ENCODE measurements at places on chromosomes 5 and 9.
A peak's percentile ranks its signal among the peaks of the same experiment; 100 is the strongest.

DNA sequence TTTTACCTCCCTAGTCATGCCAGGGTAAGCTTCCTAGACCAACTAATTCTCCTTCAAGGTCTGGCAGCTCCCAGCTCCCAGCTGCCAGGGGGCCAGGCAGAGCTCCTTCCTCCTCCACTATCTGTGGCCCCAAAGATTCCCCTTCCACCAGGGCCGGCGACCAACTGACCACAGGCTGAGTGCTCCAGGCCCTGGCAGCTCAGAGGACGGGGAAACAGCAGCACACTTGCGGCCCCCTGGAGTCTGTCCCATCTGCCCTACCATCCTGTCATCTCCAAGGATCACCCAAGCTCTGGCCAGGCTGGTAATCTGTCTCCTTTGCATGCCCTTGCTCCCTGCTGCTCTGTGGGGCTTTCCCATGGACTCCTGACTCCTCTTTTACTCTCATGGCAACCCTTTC, 31.2 kb upstream of the BASP1 start:
- H3K4me3 ChIP-seq = no peak overlapping the region
- H3K27me3 ChIP-seq = no peaks in the 10 kb centered on the region
- H3K4me1 ChIP-seq = peaks cover 7% of the 10 kb centered on the region
- peak; percentile 72 for DNase-seq
- no peaks in the 10 kb centered on the region for H3K36me3 ChIP-seq

- no peaks in the 10 kb centered on the region for H3K27me3 ChIP-seq
- no peak overlapping the region for H3K27ac ChIP-seq
- peaks cover 8% of the 10 kb centered on the region for H3K4me1 ChIP-seq
- no peak for DNase-seq
- no peak overlapping the region for H3K4me3 ChIP-seq
These were observed 24.1 kb downstream of the DPYSL3 start for GRCh38 chr5:147485814-147486213.

DNA sequence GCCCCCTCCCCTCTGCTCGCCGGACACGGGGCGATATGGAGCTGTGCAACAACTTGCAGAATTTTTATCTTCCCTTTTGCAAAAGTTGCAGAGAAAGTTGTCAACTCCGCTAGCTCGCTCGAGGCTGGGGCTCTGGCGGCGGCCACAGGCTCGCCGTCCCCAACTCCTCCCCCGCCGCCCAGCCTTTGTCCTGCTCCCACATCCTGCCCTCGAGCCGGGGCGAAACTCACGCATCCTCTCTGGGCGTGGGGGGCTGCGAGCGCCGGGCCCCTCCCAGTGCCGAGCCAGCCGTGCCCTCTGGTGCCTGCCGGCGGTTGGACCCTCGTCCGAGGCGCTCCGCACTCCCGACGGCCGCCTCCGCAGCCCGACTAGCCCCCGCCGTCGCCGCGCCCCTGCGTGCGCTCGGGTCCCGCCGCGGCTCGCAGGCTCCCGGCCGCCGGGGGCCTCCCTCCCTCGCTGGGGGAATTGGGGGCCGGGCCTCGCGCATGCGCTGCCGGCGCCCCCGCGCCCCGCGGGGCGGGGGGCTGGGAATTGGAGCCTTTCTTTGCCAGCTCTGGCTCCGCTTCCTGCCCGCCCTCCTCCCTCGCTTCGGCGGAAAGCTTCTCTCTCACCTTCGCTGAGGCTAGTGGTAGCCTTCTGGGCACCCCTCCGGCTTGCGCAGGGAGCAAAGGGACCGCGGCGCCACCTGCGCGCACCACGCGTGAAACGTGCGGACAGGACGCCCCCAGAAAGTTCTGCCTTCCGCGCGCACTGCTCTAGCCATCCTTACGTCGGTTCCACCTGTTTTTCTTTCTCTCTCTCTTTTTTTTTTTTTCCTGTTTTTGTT, at the start of gene CCNJL:
TSS of gene CCNJL (minus strand) at position 431 of the 826 bp plus-strand sequence. CDS start 641 bp downstream, outside the sequence.
- peak within 1 kb of the TSS; percentile 78 for H3K4me3 ChIP-seq
- H3K4me1 ChIP-seq = peaks cover 7% of the 10 kb centered on the region
- peak; percentile 61 for DNase-seq
- peaks cover 8% of the 10 kb centered on the region for H3K36me3 ChIP-seq
- H3K27ac ChIP-seq = no peak within 1 kb of the TSS

- no peaks in the 10 kb centered on the region for H3K4me1 ChIP-seq
- no peaks in the 10 kb centered on the region for H3K36me3 ChIP-seq
- no peaks in the 10 kb centered on the region for H3K27me3 ChIP-seq
- H3K4me3 ChIP-seq = no peak overlapping the region
These were observed 93.4 kb upstream of the CCDC112 start for GRCh38 chr5:115389799-115390382.

DNA sequence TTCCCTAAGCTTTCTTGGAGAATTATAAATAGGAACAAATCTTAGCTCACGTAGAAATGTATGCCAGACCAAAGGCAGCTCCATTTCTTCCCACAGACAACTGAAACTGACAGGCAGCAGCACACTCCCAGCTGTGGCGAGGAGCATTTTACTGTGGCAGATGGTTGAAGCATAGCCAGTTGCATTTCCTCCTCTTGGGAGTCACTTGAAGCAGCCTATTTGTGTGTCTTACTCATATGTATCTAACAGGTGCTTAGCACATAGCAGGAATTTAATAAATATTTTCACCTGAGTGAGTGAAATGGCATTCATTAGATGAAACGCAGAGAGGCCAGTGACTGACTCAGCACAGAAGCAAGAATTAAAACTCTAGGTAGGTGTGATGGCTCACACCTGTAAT, 12.3 kb upstream of the MTMR12 start:
- H3K4me1 ChIP-seq = no peaks in the 10 kb centered on the region
- H3K4me3 ChIP-seq = no peak overlapping the region
- no peak for DNase-seq
- H3K27ac ChIP-seq = no peak overlapping the region
- H3K27me3 ChIP-seq = no peaks in the 10 kb centered on the region
- H3K36me3 ChIP-seq = no peaks in the 10 kb centered on the region

DNA sequence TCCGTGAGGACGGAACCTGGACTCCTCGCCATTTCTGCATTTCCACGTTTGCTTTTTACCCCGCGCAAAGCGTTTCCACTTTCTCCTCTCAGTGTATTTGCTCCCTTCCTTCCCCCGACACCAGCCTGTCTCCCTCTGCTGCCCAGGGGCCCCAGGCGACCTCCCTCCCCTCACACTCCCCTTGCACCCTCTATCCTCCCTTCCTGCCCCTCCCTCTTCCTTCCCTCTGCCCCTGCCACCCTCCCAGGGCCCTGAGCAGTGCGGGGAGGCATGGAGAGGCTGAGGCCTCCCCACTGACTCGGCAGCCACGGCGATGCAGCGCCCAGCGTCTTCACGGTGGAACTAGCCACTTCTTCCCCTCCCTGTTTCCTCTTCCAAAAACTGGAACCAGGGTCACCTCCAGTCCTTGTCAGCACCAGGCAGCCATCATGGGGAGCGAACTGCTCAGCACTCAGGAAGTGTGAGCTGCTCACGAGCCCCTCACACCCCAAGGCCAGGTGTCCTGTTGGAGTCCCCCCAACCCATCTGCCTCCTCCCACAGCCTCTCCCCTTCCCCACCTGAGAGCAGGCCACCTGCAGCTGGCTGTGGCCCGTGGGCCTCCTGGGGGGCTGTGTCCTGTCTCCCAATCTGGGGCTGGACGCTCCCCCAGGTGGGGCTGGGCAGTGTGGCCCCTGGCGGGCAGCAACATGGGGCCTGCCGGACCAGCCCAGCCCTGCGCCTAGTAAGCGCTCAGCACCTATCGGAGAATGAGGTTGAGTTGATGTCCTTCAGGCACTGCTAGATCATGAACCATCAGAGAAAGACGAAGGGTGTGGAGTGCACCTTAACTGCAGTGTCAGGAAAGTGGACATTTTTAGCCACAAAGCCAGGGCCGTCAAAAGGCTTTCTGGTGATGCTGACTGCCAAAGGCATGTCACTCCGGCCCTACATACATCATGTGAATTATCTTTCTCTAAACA, 17.5 kb downstream of the UBE2QL1 start:
- no peaks in the 10 kb centered on the region for H3K4me1 ChIP-seq
- no peak for DNase-seq
- H3K27me3 ChIP-seq = peaks cover 19% of the 10 kb centered on the region

- H3K27me3 ChIP-seq = no peaks in the 10 kb centered on the region
- H3K36me3 ChIP-seq = no peaks in the 10 kb centered on the region
- no peak overlapping the region for H3K27ac ChIP-seq
- H3K4me1 ChIP-seq = no peaks in the 10 kb centered on the region
- no peak overlapping the region for H3K4me3 ChIP-seq
These were observed 27.6 kb upstream of the SMIM23 start for GRCh38 chr5:171757853-171758535.

Data from mesenchymal stem cell (in vitro differentiated cells and primary cell).